MG63 (cell line): ENCODE measurements at places on chromosomes 1 and 21. TPM values are rescaled to one million over a fixed set of nuclear protein-coding genes. Genes with fewer than 3 reads are reported as not detected.

GRCh38 chr21:44831227-44831860, 13.5 kb upstream of the SUMO3 start:
- no peak for DNase-seq

DNA sequence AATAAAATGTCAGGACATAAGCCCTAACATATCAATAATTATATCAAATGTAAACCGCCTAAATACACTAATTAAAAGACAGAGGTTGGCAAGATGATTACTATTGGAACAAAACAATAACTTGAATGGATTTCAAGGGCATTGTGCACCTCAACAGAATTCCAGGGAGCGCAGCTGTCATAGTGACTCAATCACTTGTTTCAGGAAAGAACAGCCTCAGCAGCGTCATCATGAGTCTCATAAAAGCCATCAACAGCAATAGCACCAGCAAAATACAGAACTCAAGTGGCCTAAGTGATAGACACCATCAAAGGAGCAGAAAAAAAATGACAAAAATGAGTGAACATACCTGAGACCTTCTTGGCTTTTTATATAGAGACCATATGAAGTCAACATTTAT, 632.7 kb upstream of the NR5A2 start:
- no peak for DNase-seq

DNA sequence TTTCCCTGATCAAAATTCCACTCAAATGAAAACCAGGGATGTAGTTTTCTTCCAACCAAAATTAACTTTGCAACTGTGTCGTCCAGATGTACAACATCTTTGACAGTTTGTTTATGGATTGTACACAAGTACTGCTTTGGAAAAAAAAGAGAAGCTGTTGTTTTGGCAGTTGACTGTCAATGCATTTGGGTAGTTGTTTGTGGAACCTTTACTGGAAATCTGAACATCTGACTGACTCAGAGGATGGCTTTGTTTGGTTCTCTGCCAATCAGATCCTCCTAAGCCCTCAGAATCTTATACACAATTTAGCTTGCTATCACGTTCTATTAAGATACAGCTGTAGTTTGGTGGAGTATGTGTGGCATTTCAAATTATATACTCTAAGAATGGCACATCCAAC, 195.0 kb downstream of the KCNK2 start:
- DNase-seq: no peak

GRCh38 chr1:8717148-8717547, 100.3 kb downstream of the RERE start:
- no peak for DNase-seq

Gene HSPA6
- total RNA-seq: 1.1 and 1.9 TPM in 2 replicates

GRCh38 chr1:147608596-147608995, 61.7 kb downstream of the ACP6 start:
- no peak for DNase-seq
